ENCODE measurements at places on chromosomes 1 and 21. TPM values are rescaled to one million over a fixed set of nuclear protein-coding genes. Genes with fewer than 3 reads are reported as not detected.

Gene SPRR1A
- not detected for polyA plus RNA-seq

Gene OPRD1
- polyA plus RNA-seq = 0.33 TPM

Gene TSTD1
- polyA plus RNA-seq = 52.1 TPM

Gene KRTAP13-2
- not detected for polyA plus RNA-seq

Gene RGS13
- polyA plus RNA-seq = not detected

Gene C8A
- polyA plus RNA-seq = not detected

Gene SOAT1
- 33.6 TPM for polyA plus RNA-seq

Gene STUM
- 0.94 TPM for polyA plus RNA-seq

Gene BRDT
- polyA plus RNA-seq = 0.17 TPM

Gene GPR52
- polyA plus RNA-seq = not detected

Gene TSPEAR
- 0.53 TPM for polyA plus RNA-seq

Gene KRTAP10-3
- not detected for polyA plus RNA-seq

Gene CYP4X1
- polyA plus RNA-seq = 10.0 TPM

Gene AMY1A
- polyA plus RNA-seq = not detected

Gene DYNLT5
- polyA plus RNA-seq = 1.7 TPM

Gene VPS72
- polyA plus RNA-seq = 75.7 TPM

Gene SYCP1
- polyA plus RNA-seq = 0.21 TPM

Gene EPHX1
- 54.6 TPM for polyA plus RNA-seq

Gene C1orf115
- 28.4 TPM for polyA plus RNA-seq

Gene SH3BGR
- polyA plus RNA-seq = 6.8 TPM

Gene A3GALT2
- not detected for polyA plus RNA-seq

Gene PLA2G2F
- 0.12 TPM for polyA plus RNA-seq
